Heart right ventricle (tissue), 16 donors: ENCODE measurements at places on chromosomes 4 and X. TPM values are rescaled to one million over a fixed set of nuclear protein-coding genes. Genes with fewer than 3 reads are reported as not detected.

The DMRTC1 gene
- not detected for polyA plus RNA-seq

The ZFX gene
- polyA plus RNA-seq, result 9.9 TPM

The FAT4 gene
- polyA plus RNA-seq, result 1.7 TPM

The SULT1B1 gene
- 0.22 TPM for polyA plus RNA-seq

The AFF2 gene
- not detected for polyA plus RNA-seq

The SH2D1A gene
- polyA plus RNA-seq, result 0.15 TPM

DNA sequence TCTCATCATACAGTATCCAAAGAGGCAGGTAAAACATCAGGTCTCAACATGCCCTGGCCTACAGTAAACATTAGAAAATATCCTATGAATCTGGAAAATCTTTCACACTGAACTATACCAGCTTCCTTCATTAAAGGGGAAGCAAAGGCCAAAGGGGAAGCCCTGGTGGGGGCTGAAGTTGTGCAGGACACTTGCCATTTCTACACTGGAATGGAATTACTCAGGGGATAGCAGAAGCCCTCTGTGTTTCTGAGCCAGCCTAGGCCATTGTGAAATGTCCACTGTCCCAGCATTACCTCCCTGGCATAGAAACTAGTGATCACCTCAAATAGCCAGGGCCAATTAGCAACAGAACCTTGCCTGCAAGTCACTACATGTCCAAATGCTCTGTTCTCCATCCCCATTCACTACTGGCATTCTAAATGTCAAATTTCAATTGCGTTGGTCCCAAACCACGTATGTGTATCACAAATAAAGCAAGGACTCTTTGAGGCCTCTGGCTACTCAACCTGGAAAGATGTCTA is 429.9 kb downstream of the AFF2 start:
- DNase-seq, result no peak
- H3K4me3 ChIP-seq, result no peak overlapping the region
- no peaks in the 10 kb centered on the region for H3K4me1 ChIP-seq
- H3K27me3 ChIP-seq, result no peaks in the 10 kb centered on the region

DNA sequence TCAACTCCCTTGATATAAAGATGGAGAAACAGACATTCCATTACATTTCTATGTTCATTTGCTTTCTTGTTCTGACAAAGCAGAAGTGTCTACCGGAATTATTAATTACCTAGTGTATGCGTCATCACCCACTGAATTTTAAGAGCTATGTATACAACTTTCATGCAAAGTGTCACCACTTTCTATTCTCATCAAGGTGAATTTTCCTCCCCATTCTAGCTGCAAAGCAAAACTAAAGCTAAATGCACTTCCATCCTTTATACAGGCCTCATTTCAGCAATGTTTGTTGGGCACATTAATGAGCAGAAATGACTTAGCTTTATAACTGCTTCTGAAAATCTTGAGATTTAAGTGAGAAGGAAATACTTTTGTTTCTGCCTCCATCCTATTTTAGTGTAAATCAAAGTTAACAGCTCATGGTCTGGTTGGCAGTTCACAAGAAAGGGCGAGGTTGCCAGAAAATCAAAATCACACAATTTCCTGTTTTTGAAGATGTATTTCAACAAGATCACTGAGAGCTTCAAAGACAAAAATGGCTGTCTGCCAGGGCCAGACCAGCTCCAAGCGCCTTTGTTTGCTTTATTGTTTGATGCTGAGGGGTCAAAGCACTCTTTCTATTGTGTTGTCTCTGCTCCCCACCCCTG is 7.2 kb upstream of the FAM9C start:
- peak; percentile 28 for DNase-seq
- H3K27ac ChIP-seq, result no peak overlapping the region
- H3K4me3 ChIP-seq, result no peak overlapping the region
- H3K27me3 ChIP-seq, result no peaks in the 10 kb centered on the region

GRCh38 chrX:38206036-38206435 is 14.6 kb downstream of the SRPX start:
- no peaks in the 10 kb centered on the region for H3K36me3 ChIP-seq
- no peak for DNase-seq
- no peak overlapping the region for H3K4me3 ChIP-seq
- H3K27me3 ChIP-seq, result no peaks in the 10 kb centered on the region
- no peak overlapping the region for H3K27ac ChIP-seq
- H3K4me1 ChIP-seq, result peaks cover 4% of the 10 kb centered on the region

DNA sequence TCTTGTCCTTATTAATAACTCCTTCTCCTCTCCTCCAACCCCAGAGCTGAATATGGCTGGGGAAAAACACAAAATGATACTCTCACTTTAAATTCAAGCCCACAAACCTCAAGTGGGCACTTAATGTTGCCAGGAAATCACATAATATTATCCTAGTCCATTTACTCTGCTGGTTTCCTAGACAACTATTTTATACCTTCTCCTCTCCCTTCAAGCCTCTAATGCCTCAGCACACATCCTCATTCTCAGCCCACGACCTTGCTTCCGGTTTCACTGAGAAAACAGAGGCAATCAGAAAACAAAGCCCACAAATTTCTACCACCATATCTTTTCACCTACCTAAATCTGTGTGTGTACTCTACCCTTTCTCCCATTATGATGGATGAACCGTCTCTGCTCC is 12.1 kb upstream of the CLCN5 start:
- no peaks in the 10 kb centered on the region for H3K4me1 ChIP-seq
- no peak overlapping the region for H3K27ac ChIP-seq
- H3K36me3 ChIP-seq, result no peaks in the 10 kb centered on the region
- DNase-seq, result no peak
- H3K4me3 ChIP-seq, result no peak overlapping the region

DNA sequence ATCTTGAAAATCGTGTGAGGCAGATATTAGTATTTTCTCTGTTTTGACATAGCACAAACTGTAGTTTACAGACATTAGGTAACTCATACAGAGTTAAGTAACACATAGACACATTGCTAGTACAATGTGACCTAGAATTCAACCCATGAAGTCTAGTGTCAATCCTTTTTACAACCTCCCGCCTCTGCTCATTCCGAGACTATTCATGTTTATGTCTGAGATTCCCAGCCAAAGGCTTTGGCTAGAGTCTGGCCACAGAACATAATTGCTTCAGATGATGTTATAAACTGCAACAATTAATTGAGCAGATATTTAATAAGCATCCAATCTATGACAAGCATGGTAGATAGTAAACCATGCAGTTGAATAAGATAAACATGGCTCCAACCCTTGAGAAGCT is 841.0 kb downstream of the STIM2 start:
- no peak overlapping the region for H3K4me3 ChIP-seq
- no peaks in the 10 kb centered on the region for H3K4me1 ChIP-seq
- no peak overlapping the region for H3K27ac ChIP-seq
- no peak for DNase-seq
- no peaks in the 10 kb centered on the region for H3K36me3 ChIP-seq
- H3K27me3 ChIP-seq, result no peaks in the 10 kb centered on the region

- no peaks in the 10 kb centered on the region for H3K27me3 ChIP-seq
- H3K4me3 ChIP-seq, result no peak overlapping the region
- no peaks in the 10 kb centered on the region for H3K4me1 ChIP-seq
- no peaks in the 10 kb centered on the region for H3K36me3 ChIP-seq
Measured at GRCh38 chrX:6954836-6955235, 192.7 kb upstream of the STS start.

DNA sequence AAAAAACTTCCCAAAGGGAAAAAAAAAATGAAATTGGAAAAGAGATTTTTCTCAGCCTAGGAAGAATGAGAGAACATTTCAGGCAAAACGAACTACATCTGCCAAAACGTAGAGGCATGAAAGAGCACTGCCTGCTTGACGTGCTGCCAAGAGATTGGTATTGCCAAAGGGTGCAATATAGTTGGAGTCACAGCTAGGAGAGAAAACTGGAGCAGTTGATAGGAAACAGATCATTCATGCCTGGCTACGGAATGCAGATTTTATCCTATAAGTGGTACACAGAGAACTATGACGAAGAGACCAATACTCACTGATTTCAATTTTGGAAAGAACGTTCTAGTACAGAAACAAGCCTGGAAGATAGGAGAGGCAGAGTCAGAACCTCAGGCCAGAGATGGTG is 68.4 kb upstream of the IQCM start:
- H3K27ac ChIP-seq, result peak overlapping the region; percentile 18
- no peaks in the 10 kb centered on the region for H3K4me1 ChIP-seq
- H3K36me3 ChIP-seq, result no peaks in the 10 kb centered on the region
- peak; percentile 21 for DNase-seq

DNA sequence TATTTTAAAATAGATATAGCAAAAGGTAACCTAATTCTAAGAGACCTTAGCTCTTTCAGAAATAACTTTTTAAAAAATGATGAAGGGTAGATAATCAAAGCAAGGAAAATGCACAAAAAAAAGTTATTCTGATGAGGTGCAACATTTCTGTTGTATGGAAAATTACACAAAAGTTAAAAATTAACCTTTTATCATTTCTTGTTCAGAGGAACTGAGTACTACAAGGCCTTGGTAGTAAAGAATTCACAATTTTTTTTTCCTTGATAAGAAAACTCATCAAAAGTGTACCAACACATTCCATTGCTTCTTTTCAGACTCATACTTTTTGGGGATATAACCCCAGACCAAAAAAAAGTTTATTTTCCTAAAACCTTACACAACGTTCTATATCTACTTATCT is 213.0 kb downstream of the IL15 start:
- no peaks in the 10 kb centered on the region for H3K36me3 ChIP-seq
- no peaks in the 10 kb centered on the region for H3K27me3 ChIP-seq
- H3K4me3 ChIP-seq, result no peak overlapping the region
- H3K27ac ChIP-seq, result no peak overlapping the region
